ENCODE measurements at places on chromosomes 5 and 9.

- DNase-seq, result no peak
Measured at GRCh38 chr9:99093492-99093791, 11.5 kb upstream of the TGFBR1 start.

- no peak for DNase-seq
Measured at GRCh38 chr9:98150164-98150563, 31.1 kb upstream of the TRIM14 start.

GRCh38 chr9:127128341-127129072 is 6.1 kb upstream of the ANGPTL2 start:
- no peak for DNase-seq

DNA sequence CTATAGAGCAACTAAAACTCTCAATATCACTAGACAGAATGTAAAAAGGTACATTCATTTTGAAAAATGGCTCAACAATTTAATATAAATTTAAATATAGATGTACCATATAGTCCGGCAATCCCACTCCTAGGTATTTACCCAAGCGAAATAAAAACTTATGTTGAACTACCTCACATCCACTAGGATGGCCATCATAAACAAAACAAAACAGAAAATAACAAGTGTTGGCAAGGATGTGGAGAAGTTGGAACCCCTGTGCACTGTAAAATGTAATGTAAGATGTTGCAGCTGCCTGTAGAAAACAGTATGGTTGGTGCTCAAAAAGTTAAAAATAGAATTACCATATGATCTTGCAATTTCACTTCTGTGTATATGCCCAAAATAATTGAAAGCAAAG is 36.9 kb upstream of the SELENOP start:
- DNase-seq, result no peak

DNA sequence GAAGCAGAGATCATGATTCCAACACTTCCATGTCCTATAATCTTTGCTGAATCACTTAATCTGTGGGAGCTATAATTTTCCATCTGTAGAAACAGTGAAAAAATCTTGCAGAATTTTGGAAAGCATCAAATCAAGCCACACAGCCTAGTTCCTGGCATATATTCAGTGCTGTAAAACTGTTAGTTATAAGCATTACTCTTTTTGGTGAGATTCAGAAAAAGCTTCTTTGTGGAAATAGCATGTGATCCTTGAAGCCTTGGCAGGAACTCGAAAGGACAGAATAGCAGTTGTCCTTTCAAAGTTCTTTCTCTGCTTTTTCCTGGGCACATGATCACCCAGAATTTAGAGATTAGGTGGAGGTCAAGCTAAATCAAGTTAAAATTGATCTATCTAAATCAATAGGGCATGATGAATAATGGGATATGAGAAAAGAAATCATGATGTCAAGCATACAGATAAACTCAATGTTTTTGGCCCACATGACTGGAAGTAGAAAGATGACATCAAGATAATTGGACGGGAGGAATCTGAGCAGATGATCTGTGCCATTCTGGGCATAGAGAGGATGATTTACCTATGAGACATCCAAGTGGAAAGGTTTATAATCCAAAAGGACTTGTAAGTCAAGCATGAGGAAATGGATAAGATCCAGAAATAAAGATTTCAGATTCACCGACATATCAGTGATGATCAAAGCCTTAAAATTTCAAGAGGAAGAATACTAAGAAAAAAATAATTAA is 73.1 kb downstream of the TMEM232 start:
- DNase-seq, result no peak

GRCh38 chr5:38598296-38598993 is 42.0 kb upstream of the LIFR start:
- DNase-seq, result no peak

DNA sequence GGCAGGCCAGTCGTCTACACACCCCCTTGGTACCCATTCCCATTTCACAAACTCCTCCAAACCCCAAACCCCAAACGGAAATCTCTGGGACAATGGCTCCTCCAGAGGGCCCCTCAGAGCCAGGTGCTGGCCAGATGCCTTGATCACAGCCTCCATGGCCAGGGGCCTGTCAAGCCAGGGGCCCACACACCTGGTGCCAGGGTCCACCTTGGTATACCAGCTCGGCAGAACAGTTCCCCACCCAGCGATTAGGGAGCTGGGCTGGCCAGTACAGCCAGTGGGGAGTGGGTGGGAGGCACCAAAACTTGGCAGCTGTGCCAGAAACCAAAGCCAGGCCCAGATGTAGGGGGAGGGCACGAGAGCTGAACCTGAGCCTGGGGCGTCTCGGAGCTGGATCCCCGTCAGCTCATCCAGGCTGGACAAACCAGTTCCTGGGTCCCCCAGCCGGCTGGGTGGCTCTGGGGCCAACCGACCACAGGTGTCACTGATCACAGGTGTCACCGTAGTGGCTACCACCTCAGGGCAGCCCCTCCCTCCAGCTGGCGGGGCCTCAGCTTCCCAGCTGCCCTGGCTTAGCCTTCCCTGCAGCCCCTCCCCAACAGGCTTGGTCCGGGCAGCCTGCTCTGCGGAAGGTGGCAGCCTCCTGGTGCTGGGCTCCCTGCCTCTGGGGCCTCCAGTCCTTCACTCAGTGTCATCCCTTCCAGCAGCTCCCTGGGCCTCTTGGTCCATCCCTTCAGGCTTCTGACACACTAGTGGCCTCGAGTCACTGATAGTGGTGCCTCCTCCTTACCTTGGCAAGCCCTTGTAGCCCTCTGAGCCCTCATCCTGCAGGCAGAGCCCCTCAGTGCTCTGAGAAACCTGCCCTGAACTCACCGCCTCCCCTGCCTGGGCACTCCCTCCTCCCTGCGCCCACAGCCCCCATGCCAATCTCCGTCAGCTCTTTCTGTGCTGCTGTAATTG is 6.6 kb upstream of the RMND5B start:
- DNase-seq, result no peak

- DNase-seq, result no peak
Measured at GRCh38 chr9:126067031-126067734, 259.4 kb upstream of the MVB12B start.

- DNase-seq, result no peak
Measured at GRCh38 chr9:137740312-137740711, 121.5 kb downstream of the EHMT1 start.

- DNase-seq, result no peak
Measured at GRCh38 chr5:96242571-96242970, 190.5 kb downstream of the PCSK1 start.

DNA sequence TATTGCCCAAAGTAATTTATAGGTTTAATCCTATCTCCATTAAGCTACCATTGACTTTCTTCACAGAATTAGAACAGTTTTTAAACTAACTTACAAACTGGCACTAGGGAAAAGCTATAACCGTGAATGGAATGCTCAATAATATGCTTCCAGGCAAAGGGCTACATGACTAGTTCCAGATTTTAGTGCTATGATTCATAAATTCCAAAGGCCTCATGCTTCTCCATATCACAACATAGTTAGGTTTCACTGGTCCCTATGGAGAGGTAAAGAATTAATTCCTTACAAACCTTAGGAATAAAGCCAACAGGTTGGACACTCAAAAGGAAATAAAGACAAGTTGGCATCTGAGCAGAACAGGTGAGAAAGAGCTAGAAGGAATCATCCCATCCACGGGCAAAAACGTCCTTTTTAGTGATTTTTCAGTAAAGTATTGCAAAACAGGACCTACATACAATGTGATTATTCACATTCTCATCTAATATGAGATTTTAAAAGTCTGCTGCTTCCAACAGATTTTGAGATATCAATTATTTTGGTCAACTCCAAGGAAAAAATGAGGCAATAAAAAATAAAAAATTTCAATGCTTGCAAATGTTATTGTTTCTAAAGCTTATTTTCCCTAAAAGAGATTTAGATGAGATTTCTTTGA is 97.0 kb upstream of the TARS1 start:
- DNase-seq, result no peak

DNA sequence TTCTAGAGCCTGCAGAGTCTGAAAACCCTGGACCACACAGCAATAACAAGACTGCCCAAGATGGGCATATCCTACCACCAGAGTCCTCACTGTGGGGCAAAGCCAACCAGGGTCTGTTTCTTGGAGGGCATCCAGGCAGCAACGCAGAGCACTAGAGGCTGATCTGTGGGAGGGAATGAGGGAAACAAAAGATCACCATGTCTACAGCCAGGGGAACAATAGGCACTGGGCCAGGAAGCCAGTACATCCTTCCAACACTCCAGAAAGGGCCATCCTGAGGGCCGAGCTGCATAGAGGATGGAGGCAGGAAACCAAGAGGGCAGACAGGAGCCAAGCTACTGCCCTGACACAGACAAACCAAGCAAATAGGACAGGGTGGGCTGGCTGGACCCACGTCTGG is 416.1 kb upstream of the IRX4 start:
- no peak for DNase-seq

GRCh38 chr9:26457151-26457550 is 435.5 kb downstream of the CAAP1 start:
- DNase-seq, result no peak

DNA sequence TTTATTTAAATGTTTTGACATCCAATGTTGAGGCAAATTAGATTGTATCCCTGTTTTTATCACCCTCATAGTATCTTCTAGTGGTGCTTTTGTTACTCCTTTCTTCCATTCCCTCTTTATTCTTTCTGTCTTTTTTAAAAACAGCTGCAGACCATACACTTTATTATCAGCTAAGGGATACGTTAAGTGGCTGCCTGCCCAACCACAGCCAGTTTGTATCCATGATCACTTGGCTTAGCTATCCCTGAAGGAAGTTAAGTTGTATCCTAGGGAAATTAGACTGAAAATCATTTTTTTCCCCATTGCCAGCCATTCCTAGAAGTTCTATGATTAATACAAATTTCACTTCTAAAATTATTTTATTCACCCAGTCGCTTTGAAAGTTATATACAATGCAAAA is 1032.7 kb downstream of the NR2F1-AS1 start:
- no peak for DNase-seq

GRCh38 chr5:124952566-124952965 is 206.1 kb upstream of the ZNF608 start:
- DNase-seq, result no peak

DNA sequence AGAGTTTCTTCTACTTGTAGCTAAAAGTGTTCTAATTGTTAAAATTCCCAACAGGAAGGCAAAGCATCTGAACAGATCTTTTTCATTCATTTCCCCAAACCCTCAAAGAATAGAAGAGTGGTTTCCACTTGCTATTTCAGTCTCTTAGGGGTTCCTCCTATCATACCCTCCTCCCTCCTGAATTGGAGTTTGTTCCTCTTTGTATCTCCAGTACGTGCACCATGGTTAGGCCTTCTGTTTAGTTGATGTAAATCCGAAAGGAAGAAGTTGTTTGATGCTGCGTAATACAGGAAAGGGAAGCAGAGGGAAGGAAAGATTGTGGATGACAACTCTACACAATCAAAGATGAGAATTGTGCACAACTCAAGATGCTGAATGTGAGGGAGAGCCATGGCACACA is 303.6 kb downstream of the PIK3R1 start:
- DNase-seq, result no peak

DNA sequence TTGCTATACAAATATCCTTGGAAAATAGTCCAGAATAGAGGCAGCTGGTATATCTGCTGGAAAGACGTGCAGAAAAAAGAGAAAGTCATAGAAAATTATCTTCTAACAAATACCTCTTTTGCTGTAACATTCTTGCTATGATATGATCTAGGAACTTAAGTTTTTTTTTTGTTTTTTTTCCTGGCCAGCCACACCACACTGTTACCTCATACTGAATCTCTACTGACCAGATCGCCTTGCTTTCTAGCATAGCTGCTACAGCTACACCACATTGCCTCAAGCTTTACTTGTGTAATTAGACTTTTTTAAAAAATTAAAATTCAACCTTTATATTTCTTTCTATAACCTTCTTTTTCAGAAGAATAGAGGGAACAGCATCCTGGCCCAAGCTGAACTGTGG is 142.2 kb upstream of the PRLR start:
- no peak for DNase-seq

DNA sequence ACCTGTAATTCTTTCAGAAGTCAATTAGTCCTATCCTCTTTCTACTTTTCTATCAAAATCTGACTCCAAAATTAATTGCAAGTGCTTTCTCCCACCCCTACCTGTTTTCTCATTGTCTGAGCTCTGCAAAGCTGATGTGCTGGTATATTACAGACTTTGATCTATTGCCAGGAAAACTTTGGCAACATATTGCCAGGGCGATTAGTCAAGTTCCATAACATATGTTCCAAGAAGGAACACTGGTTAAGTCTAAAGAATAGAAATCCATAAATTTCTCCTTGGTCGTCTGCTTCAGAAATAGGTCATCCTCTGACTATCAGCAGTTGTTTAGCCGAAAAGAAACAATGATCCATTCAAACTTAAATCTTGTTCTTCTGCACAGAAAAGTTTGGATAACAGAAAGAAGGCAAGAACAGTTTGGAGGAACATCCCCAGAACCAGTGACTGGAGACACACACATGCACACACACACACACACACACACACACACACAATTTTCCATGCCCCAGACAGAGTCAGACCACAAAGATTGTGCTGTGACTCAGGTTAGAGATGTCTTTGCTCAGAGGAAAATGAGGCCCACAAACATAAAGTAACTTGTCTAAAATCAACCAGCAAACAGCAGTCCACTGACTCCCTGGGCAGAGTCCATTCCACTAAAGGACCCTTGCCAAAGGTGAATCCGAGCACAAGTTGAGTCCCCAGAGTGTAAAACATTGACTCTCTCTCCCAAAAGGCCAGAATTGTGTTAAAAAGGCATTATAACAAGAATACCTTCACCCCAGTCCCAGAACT is 202.1 kb downstream of the DEPDC1B start:
- no peak for DNase-seq

DNA sequence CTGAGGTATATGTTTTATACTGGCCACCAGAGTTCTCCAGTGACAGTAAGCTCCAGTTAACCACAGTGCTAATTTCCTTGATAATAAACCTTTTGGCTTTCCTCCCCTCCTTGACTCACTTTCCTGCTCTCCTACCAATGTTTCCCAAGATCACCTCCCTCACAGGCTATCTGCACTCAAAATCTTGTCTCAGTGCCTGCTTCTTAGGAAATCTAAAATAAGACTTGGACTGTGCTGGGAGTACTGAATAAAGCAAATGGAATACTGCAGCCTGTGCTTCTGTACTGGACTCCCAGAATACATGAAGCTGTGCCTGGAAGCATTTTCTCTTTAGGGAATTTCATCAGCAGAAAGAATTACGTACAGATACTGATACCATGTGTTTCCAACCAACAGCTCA is 1.7 kb upstream of the DCP2 start:
- no peak for DNase-seq

DNA sequence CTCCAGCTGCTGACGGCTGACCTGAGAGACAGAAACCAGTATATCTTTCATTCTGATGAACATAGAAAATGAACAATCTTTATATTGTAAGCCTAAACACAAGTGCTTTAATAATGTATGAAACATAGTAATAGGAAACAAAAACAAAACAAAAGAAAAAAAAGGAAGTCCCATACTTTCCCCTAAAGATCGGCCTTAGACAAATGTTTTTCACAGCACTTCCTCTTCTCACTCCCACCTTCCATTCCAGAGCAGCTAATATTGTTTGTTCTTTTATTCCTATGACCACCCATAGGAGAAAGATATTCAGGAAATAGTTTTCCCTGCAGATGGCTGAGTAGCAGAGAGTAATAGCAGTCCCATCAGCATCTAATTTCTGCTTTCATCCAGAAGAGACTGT is 194.4 kb upstream of the SLC27A6 start:
- no peak for DNase-seq

- DNase-seq, result no peak
Measured at GRCh38 chr9:104108315-104108714, 14.2 kb downstream of the SMC2 start.
